ENCODE measurements at places on chromosomes 7 and 10.

- no peak for DNase-seq
These were observed 88.9 kb downstream of the ELAPOR2 start for GRCh38 chr7:86970547-86970946.

DNA sequence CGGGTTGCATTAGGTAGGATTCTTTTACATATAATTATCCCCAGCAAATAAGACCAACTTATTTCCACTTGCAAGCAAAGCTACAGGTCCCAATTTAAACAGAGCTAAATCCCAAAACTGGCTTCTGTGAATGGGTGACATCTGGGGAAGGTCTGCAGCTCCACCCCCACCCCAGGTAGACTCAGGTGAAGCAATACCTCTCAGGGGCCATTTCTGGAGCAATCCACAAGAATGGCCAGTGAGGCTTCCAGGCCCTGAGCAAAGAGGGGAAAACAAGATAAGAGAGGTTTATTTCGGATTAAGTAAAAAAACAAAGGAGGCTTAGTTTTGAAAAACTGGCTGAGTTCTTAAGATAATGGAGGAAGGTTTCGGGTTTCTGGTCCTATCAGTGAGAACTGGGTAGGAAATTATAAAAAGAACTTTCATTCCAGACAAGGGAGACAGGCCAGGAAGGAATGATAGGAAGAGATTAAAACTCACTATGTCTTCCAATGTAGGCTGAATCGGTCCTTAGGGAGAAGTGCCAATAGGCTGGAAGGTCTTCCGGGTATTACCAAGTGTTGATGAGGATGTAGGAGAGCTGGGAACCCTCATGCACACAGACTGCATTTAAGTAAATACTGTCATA lies 25.4 kb downstream of the SH3PXD2A start:
- DNase-seq = no peak

- DNase-seq = no peak
These were observed 60.1 kb upstream of the ZPBP start for GRCh38 chr7:50153148-50153547.

- DNase-seq = no peak
These were observed 87.6 kb upstream of the ADARB2 start for GRCh38 chr10:1824928-1825327.

- peak; percentile 55 for DNase-seq
These were observed 151.0 kb downstream of the CHN2 start for GRCh38 chr7:29345590-29345989.

- no peak for DNase-seq
These were observed 1.5 kb downstream of the PDCD4 start for GRCh38 chr10:110872984-110873923.

GRCh38 chr10:70930263-70931000 lies 42.1 kb upstream of the PCBD1 start:
- no peak for DNase-seq

GRCh38 chr10:31614611-31615010 lies 295.6 kb downstream of the ZEB1 start:
- no peak for DNase-seq

- DNase-seq = no peak
These were observed 12.0 kb downstream of the INPP5F start for GRCh38 chr10:119737823-119738222.
